ENCODE measurements at places on chromosomes 1 and 21.

GRCh38 chr1:204990721-204991341 is 52.2 kb upstream of the CNTN2 start:
- no peak for DNase-seq

DNA sequence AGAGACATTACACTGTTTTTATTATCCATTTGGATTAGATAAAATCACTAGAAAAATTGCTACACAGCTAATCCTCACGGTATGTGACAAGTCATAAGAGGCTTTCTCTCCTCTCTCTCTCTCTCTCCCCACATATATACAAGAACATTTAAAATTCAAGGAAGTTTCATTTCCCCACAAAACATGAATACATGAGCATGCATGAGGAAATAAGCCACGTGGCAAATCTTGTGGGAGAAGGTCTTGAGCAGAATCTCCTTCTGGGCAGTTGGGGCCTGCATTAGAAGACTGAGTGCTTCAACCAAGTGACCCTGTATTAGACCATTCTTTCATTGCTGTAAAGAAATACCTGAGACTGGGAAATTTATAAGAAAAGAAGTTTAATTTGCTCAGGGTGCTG is 1313.1 kb downstream of the MRPL39 start:
- no peak for DNase-seq

GRCh38 chr1:111888740-111889376 is 100.6 kb downstream of the KCND3 start:
- DNase-seq = no peak

DNA sequence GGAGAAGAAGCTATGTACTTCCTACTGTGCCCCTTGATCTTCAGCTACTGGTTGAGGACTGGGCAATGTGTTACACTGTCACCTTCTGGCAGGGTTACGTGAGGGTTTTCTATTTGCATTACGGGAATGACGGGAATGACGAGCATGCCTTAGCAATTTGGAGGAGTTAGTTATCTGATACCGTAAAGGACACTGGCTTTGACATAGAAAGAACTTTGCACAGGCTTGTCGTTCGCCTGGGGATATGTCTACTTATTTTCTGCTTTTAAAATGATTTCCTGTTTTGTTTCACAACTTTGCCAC is 19.8 kb upstream of the ACBD6 start:
- DNase-seq = no peak

DNA sequence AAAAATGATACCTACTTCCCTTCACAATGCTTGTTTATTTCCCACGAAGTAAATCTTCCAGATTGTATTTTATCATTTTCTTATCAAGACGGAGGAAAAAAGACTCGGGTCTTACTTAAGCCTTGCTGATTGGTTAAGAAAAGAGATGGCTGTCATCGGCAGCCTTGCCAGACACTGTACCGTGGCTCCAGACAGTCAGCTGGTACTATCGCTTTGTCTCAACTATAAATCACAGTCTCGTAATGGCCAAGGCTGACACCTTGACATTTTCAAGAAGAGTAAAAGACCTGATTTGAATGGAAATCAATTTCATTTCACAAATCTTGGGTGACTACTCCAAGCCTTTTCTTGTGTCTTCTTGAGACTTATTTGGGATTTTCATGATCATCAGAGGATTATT is 868.0 kb downstream of the USP25 start:
- no peak for DNase-seq

GRCh38 chr1:220803401-220804201 is 16.9 kb downstream of the MTARC1 start:
- no peak for DNase-seq

GRCh38 chr1:208637181-208637580 is 393.0 kb upstream of the PLXNA2 start:
- no peak for DNase-seq

DNA sequence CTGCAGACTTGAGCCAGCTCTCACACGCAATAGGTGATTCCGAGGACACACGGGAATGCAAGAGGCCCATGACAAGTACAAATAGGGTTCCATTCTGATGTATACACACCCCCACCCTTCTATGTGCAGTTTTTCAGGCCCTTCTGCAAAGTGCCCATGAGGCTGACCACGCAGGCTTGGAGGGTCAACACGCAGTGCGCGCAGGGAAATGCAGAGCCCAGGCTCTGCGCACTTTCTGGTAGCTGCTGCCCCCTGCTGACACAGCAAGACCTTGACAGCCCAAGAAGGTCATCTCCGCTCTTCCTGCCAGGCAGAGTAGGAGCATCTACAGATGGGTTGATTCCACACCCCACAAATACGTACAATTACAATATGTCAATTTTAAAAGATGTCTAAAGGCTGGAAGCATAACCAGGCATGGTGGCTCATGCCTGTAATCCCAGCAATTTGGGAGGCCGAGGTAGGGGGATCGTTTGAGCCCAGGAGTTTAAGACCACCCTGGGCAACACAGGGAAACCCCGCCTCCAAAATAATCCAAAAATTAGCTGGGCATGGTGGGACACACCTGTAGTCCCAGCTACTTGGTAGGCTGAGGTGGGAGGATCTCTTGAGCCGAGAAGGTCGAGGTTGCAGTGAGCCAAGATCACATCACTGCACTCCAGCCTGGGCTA is 18.5 kb downstream of the SH3BP5L start:
- peak; percentile 49 for DNase-seq

Measured in activated CD4-positive, alpha-beta T cell treated with anti-CD3 and anti-CD28 coated beads, Interleukin-2, amount 50 U/mL, for 4 hours (primary cell).